GM13976 (cell line): ENCODE measurements at places on chromosomes 13 and 19.

DNA sequence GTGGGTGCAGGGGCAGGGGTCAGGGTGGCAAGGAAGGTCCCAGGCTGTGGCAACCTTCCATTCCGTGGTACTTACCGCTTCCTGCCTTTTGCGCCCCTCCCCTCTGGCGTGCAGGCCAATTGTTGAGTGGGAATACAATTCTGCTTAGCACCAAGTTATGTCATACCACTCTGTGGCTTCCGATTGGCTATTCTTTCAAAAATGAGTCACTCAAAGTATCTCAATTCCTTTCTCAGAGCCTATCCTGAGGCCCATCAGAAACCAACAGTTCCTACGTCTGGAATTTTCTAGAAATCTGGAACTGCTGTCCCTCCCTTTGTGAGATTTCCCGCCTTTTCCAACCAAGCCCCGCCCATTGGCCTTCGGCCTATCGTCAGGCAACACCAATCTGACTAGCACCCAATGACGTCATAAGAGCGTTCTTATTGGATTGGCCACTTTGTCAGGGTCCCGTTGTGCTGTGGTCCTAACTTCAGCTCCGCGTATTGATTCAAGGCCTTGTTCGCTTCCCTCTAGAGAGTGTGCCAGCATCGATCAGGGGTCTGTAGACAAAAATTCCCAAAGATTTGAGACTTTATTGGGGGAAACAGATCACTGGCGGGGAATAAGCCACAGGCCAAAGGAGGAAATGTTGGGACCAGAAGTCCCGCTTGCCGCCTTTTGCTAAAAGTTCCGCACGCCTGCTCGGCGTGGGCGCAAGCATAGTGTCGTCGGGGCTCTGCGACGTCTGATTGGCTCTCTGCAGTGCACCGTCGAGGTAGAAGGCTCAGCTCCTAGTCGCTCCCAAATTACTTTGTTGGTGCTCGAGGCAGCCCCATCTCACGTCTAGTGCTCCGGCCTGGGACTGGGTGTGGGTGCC, 11.7 kb downstream of the NTN5 start:
- peak; percentile 98 for DNase-seq

DNA sequence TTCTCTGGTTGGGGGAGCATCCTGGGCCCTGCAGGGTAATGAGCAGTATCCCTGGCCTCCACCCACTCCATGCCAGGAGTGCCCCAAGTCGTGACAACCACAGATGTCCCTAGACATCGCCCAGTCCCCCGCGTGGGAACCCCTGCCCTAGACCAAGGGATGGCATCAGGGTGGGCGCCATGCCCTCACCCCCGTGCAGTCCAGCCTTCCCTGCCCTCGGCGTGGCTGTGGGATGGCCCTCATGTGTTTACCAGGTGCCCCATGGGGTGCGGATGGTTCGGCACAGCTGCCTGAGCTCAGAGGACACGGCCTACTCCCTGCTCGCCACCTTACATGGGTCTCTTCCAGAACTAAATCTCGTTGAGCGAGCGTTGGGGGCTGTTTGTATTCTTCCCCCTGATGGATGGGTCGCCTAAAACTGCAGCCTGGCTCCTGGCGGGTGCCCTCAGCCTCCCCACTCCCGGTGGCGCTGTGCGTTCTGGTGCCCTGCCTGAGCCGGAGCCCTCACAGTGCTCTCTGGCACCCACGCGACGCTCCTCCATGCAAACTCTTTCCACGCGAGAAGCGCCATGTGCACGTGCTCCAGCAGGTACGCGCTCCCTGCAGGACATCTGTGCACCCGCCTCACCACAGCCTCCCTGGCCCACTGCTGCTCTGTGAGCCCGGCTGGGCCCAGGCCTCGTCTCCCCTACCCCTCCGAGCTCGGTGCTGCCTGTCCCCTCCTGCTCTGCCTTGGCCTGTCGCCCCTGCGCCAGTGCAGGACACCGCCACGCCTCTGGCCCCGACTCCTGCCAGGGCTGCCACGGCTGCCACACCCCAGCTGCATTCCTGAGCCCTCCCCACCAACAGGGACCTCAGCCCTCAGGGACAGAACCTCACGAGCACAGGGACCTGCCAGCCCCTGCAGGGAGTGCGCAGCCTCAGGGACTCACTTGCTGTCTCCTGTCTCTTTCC, 145.0 kb downstream of the KDM4B start:
- DNase-seq = no peak

GRCh38 chr13:109868578-109869311, 82.4 kb upstream of the IRS2 start:
- DNase-seq = no peak

DNA sequence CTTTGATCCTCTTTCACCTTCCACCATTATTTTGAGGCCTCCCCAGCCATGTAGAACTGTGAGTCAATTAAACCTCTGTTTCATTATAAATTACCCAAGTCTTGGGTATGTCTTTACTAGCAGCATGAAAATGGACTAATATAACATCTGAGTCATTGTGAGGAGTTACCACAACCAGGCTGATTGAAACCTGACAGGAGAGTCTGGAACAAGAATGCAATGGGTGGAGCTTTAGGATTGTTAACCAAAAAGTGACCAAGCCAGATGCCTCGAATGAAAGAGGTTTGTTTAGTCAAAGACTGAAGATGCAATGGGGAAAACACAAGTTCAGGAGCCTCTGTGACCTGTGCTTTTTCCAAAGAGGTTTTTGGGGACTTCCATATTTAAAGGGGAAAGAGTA, 659.0 kb downstream of the SLITRK6 start:
- no peak for DNase-seq

GRCh38 chr13:31011901-31012654, 79.6 kb downstream of the TEX26 start:
- DNase-seq = no peak

DNA sequence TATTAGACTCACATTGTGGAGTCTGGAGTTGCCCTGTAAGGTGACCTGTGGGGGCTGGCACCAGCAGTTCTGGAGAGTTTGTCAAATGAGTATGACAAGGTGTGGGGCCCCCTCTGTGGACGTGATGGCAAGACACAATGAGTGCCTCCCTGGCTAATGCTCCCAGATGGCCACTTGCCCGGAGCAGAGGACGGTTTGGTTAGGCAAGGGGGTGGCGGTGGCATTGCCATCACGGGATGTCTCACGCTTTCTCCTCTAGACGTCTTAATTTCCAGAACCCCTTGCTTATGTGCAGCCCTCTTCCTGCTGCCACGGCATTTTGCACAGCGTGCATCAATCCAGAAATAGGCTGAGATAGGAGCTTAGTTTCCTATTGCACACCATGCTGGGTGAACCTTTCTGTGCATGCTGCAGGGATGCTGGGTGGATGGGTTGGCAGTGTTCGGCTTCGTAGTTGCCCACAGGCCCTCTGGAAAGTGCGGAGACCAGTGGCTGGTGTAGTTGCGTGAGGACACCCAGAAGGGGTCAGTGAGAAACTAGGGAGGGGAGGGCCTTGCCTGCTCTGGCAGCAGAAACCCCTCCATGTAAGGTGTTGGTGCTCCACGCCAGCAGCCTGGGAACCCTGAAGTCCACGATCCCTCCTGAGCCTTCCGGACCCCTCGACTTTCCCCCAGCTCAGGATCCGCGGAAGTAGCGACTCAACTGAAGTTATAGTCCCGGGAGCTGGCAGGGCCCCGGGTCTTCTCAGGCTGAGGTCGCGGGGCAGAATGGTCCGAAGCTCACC, 18.1 kb upstream of the LRP3 start:
- no peak for DNase-seq

GRCh38 chr13:48879432-48879831, 96.3 kb upstream of the FNDC3A start:
- DNase-seq = no peak

DNA sequence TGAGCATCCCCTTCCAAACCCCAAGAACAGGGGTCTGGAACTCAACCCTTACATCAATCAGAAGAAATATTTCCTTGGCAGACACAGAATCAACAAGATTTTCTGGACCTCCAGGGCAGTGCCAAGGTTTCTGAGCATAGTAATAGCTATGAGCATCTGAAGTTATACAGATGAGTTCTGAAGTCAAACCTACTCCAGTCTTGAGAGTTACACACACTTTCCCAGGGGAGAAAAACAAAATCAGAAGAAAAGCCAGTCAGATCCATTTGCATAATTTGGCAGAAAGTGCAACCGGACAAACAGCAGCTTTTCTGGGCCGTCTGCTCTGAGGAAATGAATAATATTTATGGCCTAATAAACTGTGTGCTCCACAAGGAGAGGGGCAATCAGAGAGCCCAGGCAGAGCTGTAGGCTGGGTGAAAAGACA, 93.1 kb downstream of the KL start:
- no peak for DNase-seq

GRCh38 chr19:45975306-45976070, 1.8 kb upstream of the NOVA2 start:
- no peak for DNase-seq

DNA sequence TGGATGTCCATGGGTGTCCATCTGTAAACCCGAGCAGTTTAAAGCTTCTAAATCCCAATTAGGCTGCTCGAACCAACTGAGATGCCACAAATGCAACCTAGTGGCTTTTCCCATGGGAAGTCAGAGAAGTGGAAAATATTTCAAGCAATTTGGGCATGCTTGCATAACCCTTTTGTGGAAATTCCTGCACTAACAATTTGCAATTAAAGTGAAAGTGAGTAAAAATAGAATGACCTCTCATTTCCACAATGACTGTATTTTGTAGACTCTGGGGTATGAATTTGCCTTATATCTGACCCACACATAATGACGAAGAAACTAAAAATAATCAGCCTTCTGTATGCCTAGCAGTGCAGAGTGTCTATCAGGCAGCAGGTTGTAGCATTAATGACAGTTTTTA, 91.8 kb upstream of the TSC22D1 start:
- peak; percentile 58 for DNase-seq

- DNase-seq = peak; percentile 31
These were observed 196.3 kb downstream of the LHFPL6 start for GRCh38 chr13:39406688-39407087.

GRCh38 chr13:98577836-98578285, 954 bp upstream of the STK24 start:
- no peak for DNase-seq

- no peak for DNase-seq
These were observed 70.0 kb downstream of the CHST8 start for GRCh38 chr19:33691736-33692135.

DNA sequence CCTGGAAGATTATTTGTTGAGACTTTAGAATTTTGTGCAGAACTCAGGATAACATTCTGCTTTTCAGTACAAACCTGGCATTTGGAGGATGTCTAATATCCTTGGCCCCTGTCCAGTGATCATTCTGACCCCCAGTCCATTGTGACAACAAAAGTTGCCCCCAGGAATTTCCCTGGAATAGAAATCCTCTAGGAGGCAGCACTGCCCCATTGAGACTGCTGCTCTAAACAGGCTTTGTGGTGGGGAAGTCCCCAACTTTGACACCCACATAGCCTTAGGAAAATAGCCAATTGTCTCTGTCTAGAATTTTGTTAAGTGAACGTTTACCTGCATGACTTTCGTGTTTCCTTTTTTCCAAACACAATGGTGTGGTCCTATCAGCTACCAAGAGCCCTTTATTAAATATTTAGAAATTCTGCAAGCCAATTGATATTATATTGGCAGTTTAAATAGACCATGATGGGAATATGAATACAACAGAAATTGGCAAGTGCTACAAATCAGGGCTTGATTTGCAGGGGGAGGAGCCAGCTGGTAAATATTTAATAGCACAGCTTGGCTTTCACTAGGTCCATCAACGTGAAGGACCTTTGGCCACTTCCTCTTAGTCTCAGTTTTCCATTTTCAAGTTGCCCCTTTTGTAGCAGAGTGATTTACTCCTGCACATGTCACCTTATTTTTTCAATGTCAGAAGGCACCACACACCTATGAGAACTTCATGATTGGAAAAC, 451.7 kb downstream of the EFNB2 start:
- DNase-seq = peak; percentile 40

- peak; percentile 95 for DNase-seq
These were observed 8.1 kb downstream of the PIK3R2 start for GRCh38 chr19:18160971-18161635.

DNA sequence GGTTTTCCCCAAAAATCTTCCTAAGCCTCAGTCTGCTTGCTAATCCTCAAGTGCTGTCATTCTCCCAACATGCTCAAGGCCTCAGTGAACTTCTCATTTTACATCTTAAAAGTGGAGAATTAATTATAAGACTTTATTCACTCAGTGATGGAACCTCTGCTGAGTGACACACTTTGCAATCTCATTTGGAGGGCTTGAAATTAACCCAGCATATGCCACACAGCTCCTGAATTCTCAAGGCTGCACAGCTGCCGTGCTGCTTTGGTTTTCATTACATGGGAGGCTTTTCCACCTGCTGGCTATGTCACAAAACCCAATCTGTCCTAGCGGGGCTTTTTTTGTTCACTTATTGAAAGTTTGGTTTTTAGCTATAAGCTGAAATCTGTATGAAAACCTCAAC, 28.3 kb upstream of the SERPINE3 start:
- DNase-seq = no peak

DNA sequence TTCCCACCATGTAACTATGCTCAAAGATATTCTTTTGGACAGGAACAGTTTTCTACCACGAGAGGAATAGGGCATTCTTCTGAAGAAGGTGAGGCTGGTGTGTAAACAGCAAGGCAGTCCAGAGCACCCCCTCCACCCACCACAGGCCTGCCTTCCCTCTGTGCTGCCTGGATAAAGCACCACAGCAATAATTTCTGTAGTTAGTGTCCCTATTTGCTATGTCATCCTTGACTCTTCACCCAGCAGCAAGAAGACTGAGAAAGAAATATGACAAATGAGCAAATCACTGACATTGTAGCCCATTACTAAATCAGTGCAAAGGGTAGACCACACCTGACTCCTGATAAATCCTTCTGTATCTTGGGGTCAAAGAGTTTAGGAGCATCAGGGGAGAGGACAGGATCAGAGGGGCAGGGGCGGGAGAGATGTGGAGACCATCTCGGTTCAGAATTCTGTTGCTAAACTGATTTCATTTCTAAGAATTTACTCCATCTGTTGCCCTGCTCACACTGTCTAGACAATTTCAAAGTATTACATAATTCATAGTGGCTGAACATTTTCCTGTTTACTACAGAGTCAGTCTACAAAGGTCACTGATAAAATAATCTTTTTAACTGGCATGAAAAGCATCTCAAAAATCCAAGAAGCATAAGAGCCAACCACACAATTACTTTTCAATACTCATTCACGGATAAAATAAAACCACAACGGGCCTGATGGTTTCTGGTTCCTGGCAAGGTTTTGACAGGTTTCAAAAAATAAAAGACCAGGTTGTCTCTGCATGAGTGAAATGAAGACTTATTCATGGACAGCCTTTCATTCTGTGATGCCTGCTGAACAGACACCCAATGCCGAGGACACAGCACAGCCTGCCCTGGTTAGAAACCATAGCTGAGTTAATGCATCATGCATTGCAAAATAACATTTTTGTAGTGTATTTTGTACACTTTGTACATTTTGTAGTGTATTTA, 88.4 kb upstream of the IRS2 start:
- DNase-seq = no peak

DNA sequence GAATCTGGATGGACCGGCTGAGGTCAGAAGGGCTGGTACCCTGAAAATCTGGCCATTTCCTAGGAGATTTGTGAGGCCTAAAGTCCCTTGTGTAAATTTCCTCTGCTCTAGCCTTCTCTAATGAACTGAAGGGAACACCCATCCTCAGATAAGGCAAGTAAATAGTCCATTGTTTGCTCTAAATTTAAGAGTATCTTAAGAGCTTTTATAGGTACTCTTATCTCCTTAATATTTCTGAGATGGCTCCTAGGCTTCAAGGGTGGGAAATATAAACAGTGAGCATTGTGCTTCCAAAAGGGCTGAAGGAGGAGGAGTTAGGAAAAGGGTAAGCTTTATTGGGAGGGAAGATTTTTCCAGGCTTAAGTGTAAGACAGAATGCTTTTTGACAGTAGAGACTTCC, 148.7 kb upstream of the EDNRB start:
- no peak for DNase-seq

- DNase-seq = no peak
These were observed 186.6 kb downstream of the TM9SF2 start for GRCh38 chr13:99687723-99688397.
